Activated CD8-positive, alpha-beta memory T cell treated with anti-CD3 and anti-CD28 coated beads for 4 hours (primary cell): ENCODE measurements at places on chromosomes 3 and 15.

GRCh38 chr15:41513506-41514227, at the start of gene LTK:
TSS of gene LTK (minus strand) at chr15:41513827. CDS start at chr15:41513709, 118 bp downstream.
- no peak for DNase-seq

DNA sequence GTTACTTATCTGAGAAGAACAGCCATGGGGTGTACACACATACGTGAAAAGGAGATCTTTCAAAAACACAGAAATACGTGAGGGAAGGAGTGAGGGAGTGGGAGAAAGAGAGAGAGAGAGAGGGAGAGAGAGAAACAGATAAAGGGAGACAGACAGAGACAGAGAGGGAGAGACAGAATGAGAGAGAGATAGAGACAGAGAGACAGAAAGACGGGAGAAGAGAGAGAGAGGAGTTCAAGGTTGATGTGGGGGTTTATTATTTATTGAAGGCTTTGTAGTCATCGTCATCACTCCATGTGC, 64.0 kb downstream of the CHST2 start:
- no peak for DNase-seq

DNA sequence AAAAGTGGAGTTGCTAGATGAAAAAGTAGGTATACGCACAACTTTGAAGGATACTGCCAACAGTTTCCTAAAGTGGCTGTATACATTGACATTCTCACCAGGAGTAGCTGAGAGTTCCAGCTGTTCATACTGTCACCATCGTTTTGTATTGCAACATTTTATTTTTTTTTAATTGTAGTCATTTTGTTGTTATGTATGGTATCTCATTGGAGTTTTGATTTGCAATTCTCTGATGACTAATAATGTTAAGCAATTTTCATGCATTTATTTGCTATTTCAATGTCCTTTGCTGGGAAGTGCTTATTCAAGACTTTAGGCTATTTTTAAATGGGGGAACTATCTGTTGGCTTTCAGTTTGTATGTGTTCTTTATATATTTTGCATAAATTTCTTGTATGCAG, 185.1 kb upstream of the TGFBR2 start:
- no peak for DNase-seq

DNA sequence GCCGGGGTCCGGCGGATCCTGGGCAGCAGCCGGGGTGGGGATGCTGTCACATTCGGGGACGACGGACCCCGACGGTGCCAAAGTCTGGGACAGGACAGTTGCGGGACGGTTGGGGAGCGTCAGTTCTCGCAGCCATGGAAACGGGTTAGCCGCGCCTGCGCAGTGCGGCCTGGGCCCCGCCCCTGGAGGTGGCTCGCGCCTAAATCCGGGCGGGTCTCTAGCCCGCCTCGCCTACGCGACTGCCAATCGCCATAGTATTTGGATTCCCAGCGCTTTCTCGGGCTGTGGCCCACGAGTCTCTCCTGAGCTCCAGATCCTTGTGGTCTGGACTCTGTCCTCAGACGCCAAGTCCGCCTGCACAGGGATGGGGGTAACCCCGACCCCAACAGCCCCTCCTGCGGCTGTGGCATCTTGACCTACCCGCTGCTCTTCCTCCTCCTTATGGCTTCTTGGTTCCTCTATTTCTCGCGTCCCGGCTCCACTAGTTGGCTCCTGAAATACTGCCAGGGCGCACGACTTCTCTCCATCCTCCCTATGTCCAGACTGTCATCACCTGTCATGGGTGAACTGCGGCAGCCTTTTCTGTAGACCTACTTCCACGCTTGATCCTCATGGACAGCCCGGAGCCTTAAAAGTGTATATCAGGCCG, at the start of gene ZMYND10:
Gene ZMYND10 (minus strand): TSS at position 147 of the 649 bp plus-strand sequence. CDS start 153 bp downstream, outside the sequence.
- peak; percentile 35 for DNase-seq

DNA sequence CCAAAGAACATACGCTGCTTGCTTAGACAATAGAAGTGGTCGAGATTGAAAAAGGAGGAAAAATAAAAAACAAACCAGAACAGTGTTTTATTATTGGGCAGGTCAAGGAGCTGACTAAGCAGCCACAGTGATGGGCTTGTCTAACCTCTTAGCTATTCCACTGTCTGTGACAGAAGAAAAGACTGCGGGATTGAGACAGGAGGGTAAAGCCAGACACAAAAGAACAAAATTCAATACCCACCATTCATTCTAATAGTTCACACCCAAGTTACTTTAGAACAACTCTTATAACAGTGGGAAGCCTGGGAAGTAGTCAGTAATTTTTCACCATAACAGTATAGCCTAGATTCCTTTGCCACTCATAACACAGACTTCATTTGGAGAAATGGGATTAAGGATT, 435.4 kb downstream of the MFSD1 start:
- DNase-seq = no peak

GRCh38 chr3:124701687-124702086, 28.6 kb upstream of the UMPS start:
- no peak for DNase-seq

GRCh38 chr3:122727766-122728165, 47.1 kb downstream of the PARP14 start:
- no peak for DNase-seq

DNA sequence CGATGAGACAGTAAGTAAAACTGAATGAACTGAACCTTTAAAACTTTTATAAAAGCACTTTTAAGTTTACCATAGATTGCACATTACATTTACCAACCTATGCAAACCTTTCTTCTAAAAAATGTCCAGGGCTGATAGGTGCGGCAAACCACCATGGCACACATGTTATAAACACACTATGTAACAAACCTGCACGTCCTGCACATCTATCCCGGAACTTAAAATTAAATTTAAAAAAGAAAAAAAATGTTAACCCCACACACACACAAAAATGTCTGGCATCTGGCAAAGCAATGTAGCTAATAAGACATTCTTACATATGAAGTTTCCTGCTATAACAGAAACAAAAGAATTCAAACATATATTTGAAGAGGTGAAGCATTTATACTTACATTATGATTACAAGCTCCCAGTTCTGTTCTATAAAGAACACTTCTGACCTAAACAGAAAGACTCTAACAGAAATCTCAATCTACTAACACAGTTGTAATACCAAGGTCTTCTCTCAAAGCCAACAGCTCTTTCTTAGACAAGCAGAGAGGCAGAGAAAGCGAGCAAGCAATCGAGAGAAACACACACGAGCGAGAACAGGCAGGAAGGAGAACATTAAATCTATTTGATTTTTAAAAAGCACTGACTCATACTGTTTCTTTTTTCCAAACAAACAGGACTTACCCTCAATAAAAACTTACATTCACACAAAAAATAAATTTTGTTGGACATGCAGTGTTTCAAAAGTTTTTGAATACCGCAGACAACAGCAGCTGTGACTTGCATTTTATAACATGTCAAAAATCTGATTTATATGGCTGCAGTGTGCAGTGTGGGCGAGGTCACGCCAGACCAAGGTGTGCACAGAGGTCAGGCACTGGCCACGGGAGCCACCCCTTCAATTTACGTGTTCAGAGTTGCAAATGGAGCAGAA, at the start of gene NRG4:
Gene NRG4 (minus strand): TSS at position 798 of the 925 bp plus-strand sequence. CDS start 1,194 bp downstream, outside the sequence.
- DNase-seq = no peak

GRCh38 chr15:83709811-83710210, 55.9 kb downstream of the ADAMTSL3 start:
- no peak for DNase-seq

- no peak for DNase-seq
Observed at GRCh38 chr3:191523148-191523547, 62.2 kb downstream of the PYDC2 start.

DNA sequence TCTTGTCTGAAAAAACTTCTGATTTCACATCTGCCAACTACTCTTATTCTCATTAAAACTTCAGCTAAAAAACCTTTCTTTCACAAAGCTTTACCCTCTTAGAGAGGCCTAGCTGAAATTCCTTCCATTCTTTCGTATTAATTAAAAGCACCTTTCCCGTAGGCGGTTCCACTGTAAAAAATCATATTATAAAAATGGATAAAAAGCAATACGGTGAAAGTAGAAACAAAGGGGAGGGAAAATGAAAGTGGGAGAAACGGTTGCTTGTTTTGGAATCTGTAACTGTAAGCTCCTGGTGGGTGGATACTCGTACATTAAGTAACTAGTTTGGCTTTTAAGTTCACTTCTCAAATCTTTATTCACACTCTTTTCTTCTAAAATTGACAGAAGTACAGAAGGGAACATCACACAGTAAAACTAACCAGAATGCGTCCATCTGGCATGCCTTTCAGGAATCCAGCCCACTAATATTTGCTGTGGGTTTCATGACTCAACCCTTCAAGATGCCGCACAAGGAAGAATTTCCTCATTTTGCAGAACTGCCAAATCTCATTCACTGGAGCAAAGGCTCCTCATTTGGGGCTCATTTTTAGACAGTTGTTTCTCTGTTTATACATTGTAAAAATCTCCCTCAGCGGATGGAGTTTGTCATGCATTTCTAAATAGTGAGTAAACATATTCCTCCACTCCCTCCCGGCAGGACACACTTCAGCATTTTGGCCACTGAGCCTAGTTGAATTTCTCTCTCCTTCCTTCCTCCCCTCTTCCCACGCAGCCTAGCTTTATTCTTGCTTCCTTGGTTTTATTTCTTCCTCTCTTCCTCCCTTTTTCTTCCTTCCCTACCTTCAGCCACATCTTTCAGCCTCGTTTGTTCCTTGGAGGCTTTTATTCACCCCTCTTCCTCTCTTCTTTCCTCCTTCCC, 419.5 kb upstream of the NAALADL2 start:
- no peak for DNase-seq
